ENCODE measurements at places on chromosomes 13 and 19.

DNA sequence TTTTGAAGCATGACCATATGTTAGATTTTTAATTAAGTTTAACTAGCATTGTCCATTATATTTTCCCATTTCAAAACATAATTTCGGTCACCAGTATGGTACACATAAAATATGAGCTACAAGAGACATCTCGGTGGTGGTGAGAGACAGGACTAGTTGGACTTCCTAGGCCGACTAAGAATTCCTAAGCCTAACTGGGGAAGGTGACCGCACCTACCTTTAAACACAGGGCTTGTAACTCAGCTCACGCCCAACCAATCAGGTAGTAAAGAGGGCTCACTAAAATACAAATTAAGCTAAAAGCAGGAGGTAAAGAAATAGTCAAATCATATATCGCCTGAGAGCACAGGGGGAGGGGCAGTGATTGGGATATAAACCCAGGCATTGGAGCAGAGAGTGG, 22.9 kb downstream of the DNAJC15 start:
- DNase-seq, result no peak

GRCh38 chr19:7456964-7457541, 31.8 kb downstream of the PEX11G start:
- DNase-seq, result no peak

DNA sequence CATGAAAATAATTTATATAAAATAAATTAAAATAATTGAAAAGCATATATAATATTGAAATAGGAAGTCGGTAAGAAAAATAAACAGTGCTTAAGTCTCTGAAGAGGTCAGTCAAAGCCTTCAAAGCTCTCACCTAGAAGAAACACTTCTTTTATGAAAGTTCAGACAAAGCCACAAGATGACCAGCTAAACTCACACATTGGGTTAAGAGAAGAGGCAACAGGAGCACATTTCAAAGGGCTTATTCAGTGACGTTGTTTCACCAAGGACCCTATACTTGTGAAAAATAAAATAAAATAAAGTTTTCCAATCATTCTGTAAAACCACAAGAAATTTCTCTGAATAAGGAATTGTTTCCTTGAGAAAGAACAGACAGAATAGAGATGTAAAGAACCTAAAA, 2.5 kb upstream of the ITM2B start:
- DNase-seq, result no peak

GRCh38 chr19:289651-290371, 1.4 kb downstream of the PLPP2 start:
- peak; percentile 20 for DNase-seq

- peak; percentile 74 for DNase-seq
Observed at GRCh38 chr19:4057931-4058692, 8.6 kb downstream of the ZBTB7A start.

GRCh38 chr13:48159826-48160225, 64.9 kb upstream of the MED4 start:
- no peak for DNase-seq

DNA sequence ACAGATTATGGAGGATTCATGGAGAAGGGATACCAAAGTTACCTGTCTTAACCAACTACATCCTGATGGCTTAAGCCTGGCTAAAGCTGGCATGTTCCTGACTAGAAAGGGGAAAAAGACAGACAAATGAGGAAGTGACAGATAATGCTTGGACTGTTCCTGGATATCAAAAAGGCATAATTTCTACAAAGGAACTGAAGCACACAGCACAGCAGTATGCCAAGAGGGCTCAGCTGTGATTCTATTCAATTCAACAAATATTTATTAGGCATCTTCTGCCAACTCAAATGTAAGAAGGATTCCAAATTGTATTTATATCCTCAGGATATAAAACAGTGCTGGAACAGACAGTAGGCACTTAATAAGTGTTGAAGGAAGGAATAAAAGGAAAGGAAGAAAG, 59.5 kb downstream of the KLF12 start:
- DNase-seq, result peak; percentile 25

GRCh38 chr13:49044836-49045235, 69.1 kb downstream of the FNDC3A start:
- no peak for DNase-seq

- DNase-seq, result no peak
Observed at GRCh38 chr19:30717381-30717780, 345.2 kb downstream of the ZNF536 start.

GRCh38 chr19:35736913-35737886, 5.1 kb downstream of the IGFLR1 start:
- DNase-seq, result no peak

GRCh38 chr13:85108356-85108755, 690.9 kb downstream of the SLITRK6 start:
- no peak for DNase-seq

GRCh38 chr19:16035601-16036297, 40.5 kb upstream of the TPM4 start:
- no peak for DNase-seq

- DNase-seq, result no peak
Observed at GRCh38 chr19:8499048-8499833, 3.2 kb downstream of the PRAM1 start.

DNA sequence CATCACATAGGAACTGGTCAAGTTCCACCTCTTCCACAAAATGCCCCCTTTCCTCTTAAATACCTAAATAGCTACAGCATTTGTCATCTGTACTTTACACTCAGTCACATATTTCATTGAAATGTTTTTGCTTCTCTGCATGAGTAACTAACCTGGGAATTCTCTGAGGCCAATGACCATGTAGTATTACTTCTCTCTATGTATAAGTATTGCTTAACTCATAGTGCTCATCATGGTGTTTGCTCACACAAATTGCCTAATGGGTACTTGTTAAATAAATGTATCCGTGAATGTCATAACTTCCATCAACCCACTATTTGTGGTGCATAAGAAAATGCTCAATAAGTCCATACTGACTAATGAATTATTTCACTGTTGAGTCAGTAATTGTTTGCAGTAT, 115.5 kb downstream of the FGF14 start:
- DNase-seq, result peak; percentile 66

GRCh38 chr13:72653506-72653905, 73.9 kb downstream of the MZT1 start:
- DNase-seq, result no peak

- no peak for DNase-seq
Observed at GRCh38 chr19:45763691-45764294, 5.3 kb downstream of the SIX5 start.

All from fibroblast of skin of right quadriceps (primary cell).